Stimulated activated CD4-positive, alpha-beta T cell treated with anti-CD3 and anti-CD28 coated beads, Interleukin-1b, Interleukin-23, amount 100 ng/mL, for 1 hour (primary cell): ENCODE measurements at places on chromosomes 7 and 10.

- no peak for DNase-seq
Observed at GRCh38 chr7:54837761-54838160, 78.8 kb upstream of the SEC61G start.

GRCh38 chr10:98832738-98833137, 386.0 kb upstream of the HPS1 start:
- no peak for DNase-seq

DNA sequence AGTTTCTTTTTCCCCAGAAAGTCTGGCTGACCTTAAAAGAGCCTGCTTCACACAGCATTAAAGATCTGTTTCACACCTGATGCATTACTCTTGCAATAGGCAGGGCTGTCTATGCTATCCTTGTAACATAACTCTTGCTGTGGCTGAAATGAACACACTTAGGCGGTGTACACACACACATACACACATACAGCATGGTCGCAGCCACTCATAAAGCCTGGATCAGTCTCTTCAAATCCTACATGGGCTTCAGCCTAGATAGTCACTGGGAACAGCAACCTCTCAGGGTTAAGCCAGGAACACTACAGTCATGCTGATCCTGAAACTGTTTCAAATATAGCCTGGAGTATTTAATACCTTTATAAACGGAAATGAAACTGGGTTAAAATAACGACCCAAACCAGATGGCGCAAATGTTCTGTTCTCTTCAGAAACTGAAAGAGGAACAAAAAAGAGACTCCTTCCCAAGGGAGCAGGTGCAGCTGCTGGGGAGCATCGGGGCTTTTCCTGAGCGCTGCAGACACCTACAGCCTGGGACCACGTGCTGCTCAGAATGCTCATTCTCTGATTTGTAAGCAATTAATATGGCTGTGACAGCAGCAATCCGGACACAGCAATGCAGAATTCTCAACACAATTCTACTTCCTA, 61.0 kb upstream of the SFMBT2 start:
- no peak for DNase-seq

GRCh38 chr10:88459530-88459929, 123.6 kb downstream of the RNLS start:
- DNase-seq: no peak

DNA sequence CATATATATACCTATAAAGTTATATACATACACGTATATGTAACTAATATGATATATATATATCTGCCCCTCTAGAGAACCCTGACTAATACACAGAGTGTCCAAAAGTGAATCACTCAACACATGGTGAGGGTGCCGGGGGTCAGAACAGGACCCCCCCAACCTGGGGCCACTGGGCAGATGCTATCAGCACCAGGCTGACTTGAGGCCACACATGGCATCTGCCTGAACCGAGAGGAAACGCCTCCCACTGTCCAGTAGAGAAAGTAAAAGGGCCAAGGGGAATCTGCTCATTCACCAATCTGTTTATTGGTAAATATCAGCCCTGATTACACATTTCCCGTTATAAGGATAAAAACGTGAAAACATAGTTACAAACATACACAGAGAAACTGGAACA, 218.3 kb downstream of the PTPRN2 start:
- DNase-seq: no peak

- no peak for DNase-seq
Observed at GRCh38 chr7:148624735-148625134, 34.2 kb downstream of the C7orf33 start.

DNA sequence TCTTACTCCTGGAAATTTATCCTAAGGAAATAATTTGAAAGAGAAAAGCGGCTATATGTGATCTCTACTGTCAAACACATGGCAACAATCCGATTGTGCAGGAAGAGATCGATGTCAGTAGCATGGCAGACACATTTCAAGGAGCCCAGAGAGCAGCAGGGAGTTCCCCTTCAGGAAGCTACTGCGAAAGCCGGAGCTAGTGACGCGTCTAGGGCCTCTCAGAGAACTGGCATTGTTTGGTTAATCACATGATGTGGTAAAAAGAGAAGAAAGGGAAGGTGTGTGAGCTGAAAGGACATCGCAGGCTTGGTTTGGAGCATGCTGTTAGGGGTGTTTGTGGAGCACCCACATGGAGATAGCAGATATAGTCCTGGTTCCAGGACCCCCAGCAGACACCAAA, 74.9 kb downstream of the BEND7 start:
- DNase-seq: no peak

- DNase-seq: no peak
Observed at GRCh38 chr7:68744036-68744435, 854.2 kb upstream of the AUTS2 start.

- no peak for DNase-seq
Observed at GRCh38 chr7:137151041-137151689, 192.4 kb downstream of the PTN start.

DNA sequence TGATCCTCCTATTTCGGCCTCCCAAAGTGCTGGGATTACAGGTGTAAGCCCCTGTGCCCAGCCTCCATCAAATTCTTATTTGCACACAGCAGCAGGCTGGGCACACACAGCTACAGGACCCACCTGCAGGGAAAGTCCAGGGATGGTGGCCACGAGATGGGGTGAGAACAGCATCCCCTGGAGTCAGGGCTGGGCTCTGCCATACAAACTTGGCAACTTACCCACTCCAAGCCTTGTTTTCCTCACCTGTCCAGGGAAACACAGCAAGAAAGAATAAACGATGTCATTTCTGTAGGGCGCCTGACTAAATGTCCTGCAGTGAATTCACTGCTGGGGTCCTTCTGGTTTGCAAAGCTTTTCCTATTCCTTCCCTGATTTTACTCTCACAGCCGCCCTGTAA, 5.5 kb downstream of the MYH16 start:
- no peak for DNase-seq

DNA sequence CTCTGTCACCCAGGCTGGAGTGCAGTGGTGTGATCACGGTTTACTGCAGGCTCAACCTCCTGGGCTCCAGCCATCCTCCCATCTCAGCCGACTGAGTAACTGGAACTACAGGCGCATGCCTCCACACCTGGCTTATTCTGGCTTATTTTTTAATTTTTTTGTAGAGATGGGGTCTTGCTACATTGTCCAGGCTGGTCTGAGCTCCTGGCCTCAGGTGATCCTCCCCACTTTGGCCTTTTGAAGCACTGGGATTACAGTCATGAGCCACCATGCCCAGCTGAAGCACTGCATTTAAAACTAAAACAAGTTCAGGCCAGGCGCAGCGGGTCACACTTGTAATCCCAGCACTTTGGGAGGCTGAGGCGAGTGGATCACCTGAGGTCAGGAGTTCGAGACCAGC, 8.0 kb downstream of the SH3PXD2A start:
- DNase-seq: no peak

DNA sequence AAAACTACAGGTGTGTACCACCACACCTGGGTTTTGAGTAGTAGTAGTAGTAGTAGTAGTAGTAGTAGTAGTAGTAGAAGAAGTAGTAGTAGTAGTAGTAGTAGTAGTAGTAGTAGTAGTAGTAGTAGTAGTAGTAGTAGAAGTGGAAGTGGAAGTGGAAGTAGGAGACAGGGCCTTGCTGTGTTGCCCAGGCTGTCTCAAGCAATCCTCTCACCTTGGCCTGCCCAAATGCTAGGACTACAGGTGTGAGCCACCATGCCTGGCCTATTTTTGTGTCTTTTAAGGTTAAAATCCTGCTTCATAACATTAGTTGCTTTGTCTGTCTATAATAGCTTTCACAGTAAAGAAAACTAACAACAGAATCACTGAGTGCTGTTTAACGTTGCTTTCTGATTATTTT, 111.7 kb downstream of the PODXL start:
- DNase-seq: no peak

GRCh38 chr10:30765616-30766015, 136.1 kb upstream of the LYZL2 start:
- no peak for DNase-seq

- no peak for DNase-seq
Observed at GRCh38 chr10:63542835-63543575, 21.8 kb downstream of the REEP3 start.

DNA sequence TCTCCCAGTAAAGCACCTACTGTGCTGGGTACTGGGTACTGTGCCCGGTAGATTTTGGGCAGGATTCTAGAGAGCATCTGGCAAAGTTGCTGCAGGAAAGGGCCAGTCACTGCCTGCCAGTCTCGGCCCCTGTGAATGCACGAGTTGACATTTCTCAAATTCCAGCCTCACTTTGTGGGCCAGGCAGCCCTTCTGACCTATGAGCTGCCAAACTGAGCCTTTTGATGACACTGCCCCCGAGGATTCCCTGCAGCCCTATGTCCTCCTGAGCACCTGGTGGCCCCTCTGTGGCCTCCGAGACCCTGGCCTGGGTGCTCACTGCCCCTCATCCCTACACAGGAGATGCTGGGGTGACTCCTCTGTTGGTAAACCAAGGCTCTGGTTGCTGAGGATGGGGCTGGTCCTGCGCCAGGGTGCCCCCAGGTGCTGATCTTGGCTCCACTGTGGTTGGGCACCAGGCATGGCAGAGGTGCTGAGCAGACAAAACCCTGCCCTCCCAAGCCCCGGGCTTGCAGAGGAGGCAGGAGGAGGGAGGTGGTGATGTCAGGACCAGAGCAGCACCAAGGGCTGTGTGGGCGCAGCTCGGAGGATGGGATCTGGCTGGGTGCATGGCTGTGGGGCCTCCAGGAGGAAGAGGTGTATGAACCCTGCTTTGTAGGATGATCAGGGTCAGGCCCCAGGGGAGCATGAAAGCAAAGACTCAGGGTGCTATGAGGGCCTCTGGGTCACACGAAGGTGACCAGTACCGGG, 16.2 kb downstream of the LHPP start:
- DNase-seq: no peak

DNA sequence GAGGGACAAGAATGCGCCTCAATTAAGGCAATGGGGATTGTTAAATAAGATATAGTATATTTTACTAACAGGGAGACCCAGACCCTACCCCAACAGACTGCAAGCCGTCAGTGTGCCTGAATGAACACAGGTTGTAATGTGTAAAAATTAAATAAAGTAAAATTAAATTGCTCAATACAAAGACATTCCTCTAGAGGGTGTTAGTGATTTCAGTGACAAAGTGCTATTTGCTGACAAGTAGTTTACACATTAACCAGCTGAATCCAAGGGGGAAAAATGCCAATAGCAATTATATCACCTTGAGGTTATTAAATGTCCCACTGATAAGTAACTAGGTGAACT, 110.5 kb downstream of the EBF3 start:
- no peak for DNase-seq

- no peak for DNase-seq
Observed at GRCh38 chr7:7231865-7232264, 49.5 kb downstream of the C1GALT1 start.

GRCh38 chr10:74061104-74061503, 63.2 kb downstream of the VCL start:
- DNase-seq: no peak

DNA sequence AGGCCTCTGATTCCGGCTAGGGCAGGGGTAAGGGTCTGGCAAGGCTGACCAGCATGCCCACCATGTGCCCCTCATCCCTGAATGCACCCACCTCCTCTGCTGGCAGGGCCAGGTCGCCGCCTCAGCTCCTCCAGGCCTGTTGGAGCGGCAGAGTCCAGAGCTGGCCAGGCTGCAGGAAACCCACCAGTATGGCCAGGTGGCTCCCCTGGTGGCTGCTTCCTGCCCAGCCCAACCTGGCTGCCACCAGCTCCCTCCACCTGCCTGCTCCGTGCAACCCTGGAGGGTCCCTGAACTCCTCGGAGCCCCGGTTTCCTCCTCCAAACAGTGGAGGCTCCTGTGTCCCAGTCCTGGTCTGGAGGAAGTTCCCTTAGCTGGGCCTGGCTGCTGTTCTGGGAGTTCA, 39.6 kb downstream of the MICALL2 start:
- DNase-seq: no peak

DNA sequence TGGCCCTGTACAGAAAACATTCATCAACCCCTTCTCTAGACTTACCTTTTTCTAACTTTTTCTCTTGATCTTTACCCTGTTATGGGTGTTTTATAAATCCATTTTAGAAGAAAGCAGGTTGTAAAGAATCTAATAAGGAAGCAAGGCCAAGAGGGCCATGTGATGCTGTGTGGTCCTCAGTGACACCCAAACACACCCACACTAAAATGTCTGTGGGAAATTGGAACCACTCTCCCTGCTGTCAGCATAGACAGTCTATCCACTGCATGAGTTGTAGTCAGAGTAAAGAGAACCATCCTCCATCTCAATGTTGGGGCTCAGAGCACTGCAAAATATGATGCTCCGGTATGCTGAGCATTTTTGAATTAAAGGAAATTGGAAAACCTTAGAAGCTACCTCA, 235.5 kb downstream of the SKIDA1 start:
- DNase-seq: no peak

GRCh38 chr7:25802473-25802872, 349.5 kb upstream of the NFE2L3 start:
- DNase-seq: no peak

- DNase-seq: no peak
Observed at GRCh38 chr7:44140341-44140740, 791 bp downstream of the MYL7 start.

DNA sequence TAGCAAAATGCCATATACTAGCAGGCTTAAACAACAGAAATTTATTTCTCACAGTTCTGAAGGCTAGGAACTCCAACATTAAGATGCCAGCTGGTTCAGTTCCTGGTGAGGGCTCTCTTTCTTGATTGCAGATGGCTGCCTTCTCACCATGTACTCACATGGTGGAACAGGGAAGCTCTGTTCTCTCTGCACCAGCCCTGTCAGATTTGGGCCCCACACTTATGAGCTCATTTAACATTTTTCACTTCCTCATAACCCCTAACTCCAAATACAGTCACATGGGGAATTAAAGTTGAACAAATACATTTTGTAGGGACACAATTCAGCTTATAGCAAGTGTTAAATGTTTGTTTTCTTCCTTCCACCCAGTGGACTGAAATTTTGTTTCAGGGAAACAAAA, 218.6 kb upstream of the TAC1 start:
- DNase-seq: no peak

DNA sequence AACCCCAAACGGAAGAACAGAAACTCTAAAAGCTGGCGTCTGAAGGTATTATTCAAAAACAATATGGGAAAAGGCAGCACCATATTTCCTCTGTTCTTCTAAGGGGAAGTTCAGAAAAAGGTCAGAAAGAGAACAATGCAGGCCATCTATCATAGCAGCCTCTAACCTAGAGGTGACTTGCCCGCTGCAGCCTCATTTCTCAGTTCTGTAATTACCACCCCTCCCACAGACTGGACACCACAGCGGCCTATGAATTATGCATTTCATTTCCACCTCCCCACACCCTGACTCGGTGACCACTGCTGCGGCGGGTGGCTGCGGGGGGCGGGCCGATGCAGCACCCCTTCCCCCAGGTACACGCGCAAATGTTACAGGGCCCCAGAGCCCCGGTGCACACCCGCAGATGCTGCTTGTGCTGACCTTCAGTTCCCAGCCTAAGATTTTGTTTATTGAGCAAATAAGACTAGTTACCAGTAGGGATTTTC, 125.5 kb downstream of the CLEC2L start:
- DNase-seq: no peak

- no peak for DNase-seq
Observed at GRCh38 chr10:28302012-28302637, 739 bp downstream of the MPP7 start.
